IPS DF 6.9 (cell line): ENCODE measurements at places on chromosomes 1 and 21.

GRCh38 chr1:53207726-53208125 lies 11.1 kb downstream of the CPT2 start:
- H3K4me1 ChIP-seq: no peaks in the 10 kb centered on the region
- peaks cover 11% of the 10 kb centered on the region; the same call in 1 of the 2 replicates for H3K36me3 ChIP-seq
- H3K27me3 ChIP-seq: no peaks in the 10 kb centered on the region
- H3K4me3 ChIP-seq: no peak overlapping the region

- no peak for DNase-seq
- H3K4me1 ChIP-seq: no peaks in the 10 kb centered on the region
- H3K27ac ChIP-seq: no peak overlapping the region
- no peaks in the 10 kb centered on the region for H3K27me3 ChIP-seq
- H3K36me3 ChIP-seq: no peaks in the 10 kb centered on the region; the same call in 1 of the 2 replicates
- no peak overlapping the region for H3K4me3 ChIP-seq
These were observed 36.0 kb downstream of the PABPC4 start for GRCh38 chr1:39540504-39541031.

DNA sequence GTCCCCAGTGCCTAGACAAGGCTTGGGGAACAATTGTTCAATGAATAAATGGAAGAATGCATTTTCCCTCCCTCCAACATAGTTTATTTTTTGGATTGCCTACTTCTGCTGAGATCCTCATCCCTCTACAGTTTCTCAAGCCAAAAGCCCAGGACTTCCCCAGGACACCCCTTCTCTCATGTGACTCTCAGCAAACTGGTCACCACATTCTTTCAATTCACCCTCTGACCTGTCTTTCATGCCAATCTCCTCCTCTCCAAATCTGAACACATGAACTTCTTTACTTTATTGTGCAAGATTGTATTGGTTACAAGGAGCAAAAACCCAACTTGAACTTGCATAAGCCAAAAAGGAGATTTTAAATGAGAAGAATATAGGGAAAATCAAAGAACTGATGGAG lies 103.2 kb upstream of the JUN start:
- no peaks in the 10 kb centered on the region for H3K27me3 ChIP-seq
- DNase-seq: no peak
- no peak overlapping the region for H3K27ac ChIP-seq
- H3K4me1 ChIP-seq: peaks cover 4% of the 10 kb centered on the region
- H3K4me3 ChIP-seq: no peak overlapping the region

DNA sequence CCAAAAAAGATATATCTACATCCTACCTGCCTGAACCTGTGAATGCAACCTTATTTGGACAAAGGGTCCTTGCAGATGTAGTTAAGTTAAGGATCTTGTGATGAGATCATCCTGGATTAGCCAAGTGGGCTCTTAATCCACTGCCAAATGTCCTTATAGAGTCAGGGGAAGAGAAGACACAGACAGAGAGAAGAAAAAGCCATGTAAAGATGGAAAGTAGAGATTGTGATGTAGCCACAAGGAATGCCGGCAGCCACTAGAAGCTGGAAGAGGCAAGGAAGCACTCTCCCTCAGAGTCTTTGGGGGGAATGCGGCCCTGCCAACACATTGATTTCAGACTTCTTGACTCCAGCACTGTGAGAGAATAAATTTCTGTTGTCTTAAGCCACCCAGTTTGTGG lies 16.2 kb downstream of the HSD11B1 start:
- DNase-seq: no peak
- H3K27me3 ChIP-seq: no peaks in the 10 kb centered on the region
- no peaks in the 10 kb centered on the region for H3K36me3 ChIP-seq
- no peaks in the 10 kb centered on the region for H3K4me1 ChIP-seq
- H3K27ac ChIP-seq: no peak overlapping the region

DNA sequence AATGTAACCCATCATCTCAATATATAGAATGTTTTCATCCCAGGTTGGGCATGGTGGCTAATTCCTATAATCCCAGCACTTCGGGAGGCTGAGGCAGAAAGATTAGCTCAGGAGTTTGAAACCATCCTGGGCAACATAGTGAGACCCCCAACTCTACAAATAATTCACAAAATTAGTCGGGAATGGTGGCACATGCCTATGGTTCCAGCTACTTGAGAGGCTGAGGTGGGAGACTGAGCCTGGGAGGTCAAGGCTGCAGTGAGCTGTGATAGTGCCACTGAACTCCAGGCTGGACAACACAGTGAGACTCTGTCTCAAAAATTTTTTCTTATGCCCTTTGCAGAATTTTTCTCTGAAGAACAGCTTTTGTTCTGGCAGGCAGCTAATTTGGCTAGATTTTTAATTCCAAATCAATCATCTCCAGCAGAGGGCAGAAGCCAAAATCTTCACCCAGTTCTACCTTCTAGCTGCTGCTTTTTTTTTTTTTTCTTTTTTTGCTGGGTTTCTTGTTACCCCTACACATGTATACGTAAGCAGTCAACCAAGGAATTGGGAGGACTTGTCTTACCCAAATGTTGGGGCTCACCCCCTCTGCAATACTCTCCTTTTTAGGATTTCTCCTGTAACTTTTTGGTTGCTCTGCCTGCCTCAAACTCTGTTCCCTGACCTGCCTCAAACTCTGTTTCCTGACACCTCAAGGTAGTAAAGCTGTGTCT lies 2.7 kb upstream of the RAD54L start:
- no peak overlapping the region for H3K4me3 ChIP-seq
- no peaks in the 10 kb centered on the region for H3K27me3 ChIP-seq
- peaks cover 5% of the 10 kb centered on the region; the same call in 1 of the 2 replicates for H3K36me3 ChIP-seq
- no peak for DNase-seq

GRCh38 chr21:44931137-44931500 lies 8.7 kb upstream of the SLX9 start:
- H3K36me3 ChIP-seq: no peaks in the 10 kb centered on the region
- H3K27ac ChIP-seq: no peak overlapping the region
- DNase-seq: no peak
- peak overlapping the region; percentile 22 for H3K4me3 ChIP-seq
- H3K4me1 ChIP-seq: peaks cover 10% of the 10 kb centered on the region

DNA sequence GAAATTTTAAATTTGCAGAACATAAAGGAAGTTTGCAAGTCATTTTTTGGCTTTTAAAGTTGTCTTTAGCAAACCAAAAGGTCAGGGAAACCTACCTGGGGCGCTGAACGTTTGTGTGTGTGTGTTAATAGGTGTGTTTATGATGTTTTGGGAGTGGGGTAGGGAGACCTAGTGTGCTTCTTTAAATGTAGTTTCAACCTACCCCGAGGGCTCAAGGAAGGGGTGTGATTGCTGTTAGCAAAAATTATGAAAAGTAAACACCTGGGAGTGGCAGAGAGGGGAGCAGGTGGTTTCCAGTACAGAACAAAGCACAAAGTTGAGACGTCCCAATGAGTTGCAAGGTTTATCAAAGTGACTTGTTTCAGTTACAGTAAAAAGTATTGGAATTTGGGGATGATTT lies 58.7 kb upstream of the WDR26 start:
- no peaks in the 10 kb centered on the region for H3K27me3 ChIP-seq
- no peaks in the 10 kb centered on the region for H3K36me3 ChIP-seq
- DNase-seq: no peak
- no peak overlapping the region for H3K27ac ChIP-seq
- H3K4me3 ChIP-seq: no peak overlapping the region
- peaks cover 2% of the 10 kb centered on the region; the same call in 1 of the 2 replicates for H3K4me1 ChIP-seq

- no peak overlapping the region for H3K27ac ChIP-seq
- no peaks in the 10 kb centered on the region for H3K27me3 ChIP-seq
- peaks cover 3% of the 10 kb centered on the region for H3K4me1 ChIP-seq
- no peak overlapping the region for H3K4me3 ChIP-seq
- H3K36me3 ChIP-seq: no peaks in the 10 kb centered on the region
- no peak for DNase-seq
These were observed 53.2 kb upstream of the MRPS6 start for GRCh38 chr21:34020005-34020847.

- no peak overlapping the region for H3K4me3 ChIP-seq
- H3K27ac ChIP-seq: no peak overlapping the region
- H3K4me1 ChIP-seq: no peaks in the 10 kb centered on the region
- no peak for DNase-seq
- no peaks in the 10 kb centered on the region for H3K27me3 ChIP-seq
These were observed 84.3 kb downstream of the NPHP4 start for GRCh38 chr1:5907966-5908365.

- no peak overlapping the region for H3K4me3 ChIP-seq
- no peaks in the 10 kb centered on the region for H3K36me3 ChIP-seq
- H3K4me1 ChIP-seq: no peaks in the 10 kb centered on the region
- H3K27me3 ChIP-seq: no peaks in the 10 kb centered on the region
These were observed 7.0 kb downstream of the PAFAH2 start for GRCh38 chr1:25990702-25991395.

DNA sequence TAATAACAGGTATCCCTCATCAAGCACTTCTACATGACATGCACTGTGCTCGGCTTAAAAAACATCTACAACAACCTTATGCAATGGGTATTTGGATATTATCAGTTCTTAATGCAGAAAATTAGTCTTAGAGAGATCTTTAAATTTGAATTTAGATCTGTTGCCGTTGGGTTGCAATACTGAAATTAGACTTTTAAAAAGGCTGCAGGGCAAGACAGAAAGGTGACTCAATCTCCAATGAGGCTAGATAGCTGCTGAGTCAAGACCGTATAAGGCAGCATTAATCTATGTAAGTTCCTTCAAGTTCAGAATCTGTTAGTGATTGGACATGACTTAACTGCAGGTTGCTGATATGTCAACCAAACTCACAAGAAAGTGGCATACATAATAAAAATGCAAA lies 37.3 kb downstream of the OLFM3 start:
- H3K4me3 ChIP-seq: no peak overlapping the region
- no peaks in the 10 kb centered on the region for H3K4me1 ChIP-seq
- H3K36me3 ChIP-seq: no peaks in the 10 kb centered on the region

GRCh38 chr1:171841931-171842761 lies 848 bp downstream of the DNM3 start:
- no peak overlapping the region for H3K27ac ChIP-seq
- peak overlapping the region; percentile 76; the same call in 1 of the 2 replicates for H3K4me3 ChIP-seq
- H3K27me3 ChIP-seq: no peaks in the 10 kb centered on the region
- no peak for DNase-seq

DNA sequence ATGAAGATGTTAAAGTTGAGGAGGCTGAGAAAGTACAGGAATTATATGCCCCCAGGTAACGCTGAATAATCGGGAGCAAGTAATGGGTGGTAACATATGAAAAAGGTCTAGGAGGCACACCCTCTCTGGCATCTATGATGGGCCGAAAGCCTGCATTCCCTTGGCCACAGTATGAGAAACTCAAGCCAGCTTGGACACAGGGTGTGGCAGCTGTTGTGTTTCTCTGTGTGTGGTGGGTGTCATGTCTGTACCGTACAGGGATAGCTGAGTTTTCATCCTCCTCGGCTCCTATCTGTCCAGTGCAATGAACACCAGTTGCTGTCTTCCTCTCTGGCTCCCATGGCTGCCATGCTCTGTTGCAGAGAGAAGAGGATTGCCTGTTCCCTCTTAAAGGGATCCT lies 32.9 kb downstream of the NBPF3 start:
- H3K4me3 ChIP-seq: no peak overlapping the region
- DNase-seq: no peak
- H3K27me3 ChIP-seq: no peaks in the 10 kb centered on the region
- H3K4me1 ChIP-seq: 0 out of 2 replicates have a peak, but pooled peaks cover 1% of the 10 kb centered on the region
- H3K36me3 ChIP-seq: no peaks in the 10 kb centered on the region
- H3K27ac ChIP-seq: no peak overlapping the region

GRCh38 chr1:29320156-29320940 lies 84.0 kb downstream of the PTPRU start:
- no peak overlapping the region for H3K4me3 ChIP-seq
- no peak for DNase-seq
- H3K27me3 ChIP-seq: no peaks in the 10 kb centered on the region
- peaks cover 11% of the 10 kb centered on the region for H3K36me3 ChIP-seq
- H3K4me1 ChIP-seq: peaks cover 5% of the 10 kb centered on the region; the same call in 1 of the 2 replicates

DNA sequence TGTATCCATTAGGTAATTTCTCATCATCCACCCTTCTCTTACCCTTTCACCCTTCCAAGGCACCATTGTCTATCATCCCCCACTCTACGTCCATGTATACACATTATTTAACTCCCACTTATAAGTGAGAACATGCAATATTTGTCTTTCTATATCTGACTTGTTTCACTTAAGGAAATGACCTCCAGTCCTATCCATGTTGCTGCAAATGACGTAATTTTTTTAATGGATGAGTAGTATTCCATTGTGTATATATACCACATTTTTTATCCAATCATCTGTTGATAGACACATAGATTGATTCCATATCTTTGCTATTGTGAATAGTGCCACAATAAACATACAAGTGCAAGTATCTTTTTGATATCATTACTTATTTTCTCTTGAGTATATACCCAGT lies 322.9 kb upstream of the CXADR start:
- H3K36me3 ChIP-seq: no peaks in the 10 kb centered on the region
- H3K4me3 ChIP-seq: no peak overlapping the region
- no peak for DNase-seq
- H3K4me1 ChIP-seq: no peaks in the 10 kb centered on the region
- no peak overlapping the region for H3K27ac ChIP-seq

- DNase-seq: no peak
- no peak overlapping the region for H3K27ac ChIP-seq
- no peaks in the 10 kb centered on the region for H3K27me3 ChIP-seq
- H3K4me1 ChIP-seq: no peaks in the 10 kb centered on the region; the same call in 1 of the 2 replicates
- H3K4me3 ChIP-seq: no peak overlapping the region
These were observed 23.9 kb upstream of the ITLN2 start for GRCh38 chr1:160978510-160978927.

GRCh38 chr1:209609791-209610630 lies 26.5 kb downstream of the CAMK1G start:
- no peaks in the 10 kb centered on the region for H3K4me1 ChIP-seq
- H3K4me3 ChIP-seq: no peak overlapping the region
- no peaks in the 10 kb centered on the region for H3K36me3 ChIP-seq
- no peaks in the 10 kb centered on the region; the same call in 1 of the 2 replicates for H3K27me3 ChIP-seq
- DNase-seq: no peak

DNA sequence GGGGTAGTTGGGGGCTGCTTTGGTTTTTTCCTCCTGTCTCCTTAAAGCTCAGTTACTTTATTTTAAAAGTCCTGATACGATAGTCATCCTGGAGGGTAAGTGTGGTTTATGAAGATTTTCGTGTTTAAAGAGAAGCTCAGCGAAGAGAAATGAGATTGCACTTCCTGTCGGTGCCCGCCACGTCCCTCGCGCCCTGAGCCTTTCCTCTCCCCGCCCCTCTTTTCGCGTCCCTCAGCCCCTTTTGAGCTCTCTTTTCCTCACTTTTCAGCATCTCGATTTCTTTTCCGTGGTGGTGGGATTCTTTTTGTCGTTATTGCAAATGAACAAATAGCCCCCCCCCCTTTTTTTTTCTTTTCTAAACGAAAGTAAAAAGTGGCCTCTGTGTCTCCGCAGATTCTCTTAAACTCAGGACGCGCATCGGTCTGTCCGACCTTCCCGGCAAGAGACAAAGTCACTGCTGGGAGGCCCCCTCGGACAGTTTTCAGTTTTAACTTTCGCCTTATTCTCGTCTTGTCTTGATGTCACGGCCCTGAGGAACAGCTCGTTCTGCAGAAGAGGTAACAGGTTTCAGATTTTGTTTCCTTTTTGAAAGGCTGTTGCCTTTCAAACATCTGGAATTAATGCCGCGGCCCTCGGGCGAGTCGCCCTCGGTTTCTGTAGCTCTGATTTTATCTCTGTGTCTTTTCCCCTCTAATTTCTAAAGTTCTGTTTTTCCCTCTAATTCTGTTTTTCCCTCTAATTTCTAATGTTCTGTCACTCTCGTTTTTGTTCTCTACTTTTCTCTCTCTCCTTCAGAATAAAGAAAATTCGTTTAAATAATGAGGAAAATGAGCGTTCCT lies 1.0 kb upstream of the DMRTA2 start:
- H3K4me3 ChIP-seq: no peak overlapping the region
- H3K27me3 ChIP-seq: peaks cover 91% of the 10 kb centered on the region
- no peaks in the 10 kb centered on the region for H3K36me3 ChIP-seq
- no peak for DNase-seq

GRCh38 chr1:205451759-205452164 lies 4.1 kb downstream of the BLACAT1 start:
- DNase-seq: no peak
- no peak overlapping the region for H3K4me3 ChIP-seq
- no peak overlapping the region for H3K27ac ChIP-seq
- H3K4me1 ChIP-seq: peaks cover 38% of the 10 kb centered on the region
